T-helper 9 cell (primary cell): ENCODE measurements at places on chromosomes 11 and 22.

DNA sequence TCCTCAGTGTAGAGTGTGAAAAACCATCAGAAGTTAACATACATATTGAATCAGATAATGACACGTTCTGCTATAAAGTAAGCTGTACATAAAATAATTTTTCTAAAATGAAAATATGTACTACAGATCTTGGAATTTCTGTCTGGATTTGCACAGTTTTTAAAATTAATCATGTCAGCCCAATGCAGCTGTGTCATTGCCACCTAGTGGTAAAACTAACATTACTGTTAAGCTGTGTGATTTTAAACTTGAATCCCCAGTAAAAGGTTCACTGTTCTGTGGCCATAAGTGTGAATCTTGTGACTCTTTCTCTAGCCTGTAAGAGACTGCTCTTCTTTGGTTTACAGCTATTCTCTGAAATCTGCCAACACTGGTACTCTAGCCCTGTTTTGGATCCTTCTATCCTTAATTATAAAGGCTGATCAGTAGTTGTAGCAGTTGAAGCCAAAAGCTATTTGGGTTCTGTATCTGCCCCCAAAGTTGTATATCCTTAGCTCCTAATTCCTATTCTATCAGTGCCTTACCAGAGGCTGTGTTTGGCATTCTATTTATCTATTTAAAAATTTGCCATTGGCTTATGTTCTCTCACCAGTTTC lies 4.0 kb downstream of the JRKL start:
- DNase-seq = no peak

DNA sequence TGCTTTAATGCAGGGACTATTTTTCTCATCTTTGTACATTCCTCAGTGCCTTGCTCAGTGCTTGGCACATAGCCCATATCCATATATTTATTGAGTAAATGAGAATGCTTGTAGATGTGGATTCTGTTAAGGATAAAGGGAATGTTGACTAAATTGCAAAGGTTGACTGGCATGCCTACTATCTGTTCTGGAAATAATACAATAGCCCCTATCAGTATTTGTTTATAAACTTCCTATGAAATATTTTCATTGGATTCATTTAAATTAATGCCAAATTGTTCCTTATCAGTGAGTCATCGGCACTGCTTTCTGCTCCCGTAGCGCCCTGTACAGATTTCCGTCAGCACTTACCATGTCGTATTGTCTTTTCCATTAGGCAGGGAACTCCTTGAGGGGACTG lies 8.0 kb downstream of the RNF121 start:
- no peak for DNase-seq

GRCh38 chr11:39817241-39817640 lies 1642.2 kb downstream of the LRRC4C start:
- DNase-seq = no peak

GRCh38 chr11:114257621-114258558 lies 38.3 kb upstream of the NNMT start:
- no peak for DNase-seq

DNA sequence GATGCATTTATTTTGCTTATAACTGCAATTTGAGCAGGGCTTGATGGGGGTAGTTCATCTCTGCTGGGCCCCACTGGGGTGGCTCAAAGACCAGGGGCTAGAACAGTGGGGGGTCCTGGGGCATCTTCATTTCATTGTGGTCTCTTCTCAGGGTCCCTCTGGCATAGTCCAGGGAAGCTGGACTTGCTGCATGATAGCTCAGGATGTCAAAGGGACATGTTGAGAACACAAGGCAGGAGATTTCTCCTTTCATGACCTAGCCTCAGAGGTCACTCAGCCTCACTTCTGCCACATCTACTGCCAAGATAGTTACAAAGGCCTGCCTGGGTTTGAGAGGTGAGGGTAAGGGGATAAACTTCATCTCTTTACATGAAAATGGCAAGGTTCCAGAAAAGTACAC lies 89.5 kb downstream of the CWC15 start:
- no peak for DNase-seq

DNA sequence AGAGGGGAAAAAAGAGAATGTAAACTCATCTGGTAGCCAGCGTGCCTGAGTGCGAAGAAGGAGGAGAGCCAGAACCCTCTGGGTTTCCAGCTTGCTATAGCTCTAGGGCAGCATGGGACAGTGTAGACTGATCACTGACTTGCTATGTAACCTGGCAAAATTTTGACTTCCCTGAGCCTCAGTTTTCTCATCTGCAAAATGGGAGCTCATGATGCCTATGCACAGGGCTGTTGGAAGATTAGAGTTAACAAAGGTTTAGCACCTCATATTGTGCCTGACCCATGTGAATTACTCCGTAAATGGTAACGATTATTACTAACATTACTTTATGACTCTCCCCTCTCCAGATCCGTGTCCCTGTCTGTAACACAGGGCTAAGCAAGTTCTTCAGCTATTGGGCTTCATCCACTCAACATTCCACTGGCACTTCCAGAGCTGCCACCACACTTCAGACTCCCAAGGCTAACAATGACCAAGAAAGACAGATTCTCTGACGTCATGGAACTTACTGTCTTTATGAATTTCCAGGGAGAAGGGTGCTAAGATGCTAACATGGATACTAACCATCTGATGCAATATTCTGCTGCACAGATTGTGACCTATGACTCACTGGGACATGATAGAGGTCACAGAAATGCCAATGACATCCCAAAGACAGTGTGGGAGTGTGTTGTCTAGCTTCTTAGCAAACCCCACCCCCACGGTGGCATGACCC lies 195.2 kb downstream of the TRIM29 start:
- DNase-seq = no peak

DNA sequence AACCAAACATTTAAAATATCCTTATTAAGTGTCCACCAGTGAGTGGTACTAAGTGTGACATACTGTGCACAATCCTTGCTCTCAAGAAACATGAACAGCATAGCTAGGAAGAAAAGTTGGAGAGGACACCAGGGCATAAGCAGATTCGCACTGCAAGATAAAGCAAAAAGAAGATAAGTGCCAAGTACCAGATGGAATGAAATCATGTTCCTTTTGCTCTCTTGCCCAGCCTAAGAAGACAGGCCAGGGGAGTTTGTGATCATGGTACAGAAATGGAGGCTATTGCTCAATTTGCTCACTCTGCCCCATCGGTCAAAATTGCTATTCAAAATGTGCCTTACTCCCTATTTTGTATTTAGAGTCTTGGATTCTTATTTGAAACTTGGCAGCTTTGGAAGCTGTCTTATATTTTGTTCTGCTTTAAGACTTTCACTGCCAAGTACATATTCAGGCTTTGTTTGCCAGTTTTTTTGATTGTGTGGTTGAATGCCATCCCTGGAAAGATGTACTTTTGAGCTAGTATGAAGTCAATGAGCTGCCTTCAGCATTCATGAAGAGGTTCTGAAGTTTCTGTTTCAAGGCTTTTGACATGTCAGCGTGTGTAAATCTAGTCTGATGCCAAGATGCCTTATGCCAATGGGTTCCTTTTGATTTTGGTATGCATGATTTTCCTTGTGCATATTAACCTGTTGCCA lies 90.3 kb downstream of the PAX6 start:
- no peak for DNase-seq

- no peak for DNase-seq
Observed at GRCh38 chr11:7300281-7300680, 48.6 kb downstream of the SYT9 start.
